Stimulated activated CD8-positive, alpha-beta memory T cell treated with anti-CD3 and anti-CD28 coated beads, Interleukin-2, amount 100 ng/mL, for 48 hours (primary cell): ENCODE measurements at places on chromosomes 2 and 18.

DNA sequence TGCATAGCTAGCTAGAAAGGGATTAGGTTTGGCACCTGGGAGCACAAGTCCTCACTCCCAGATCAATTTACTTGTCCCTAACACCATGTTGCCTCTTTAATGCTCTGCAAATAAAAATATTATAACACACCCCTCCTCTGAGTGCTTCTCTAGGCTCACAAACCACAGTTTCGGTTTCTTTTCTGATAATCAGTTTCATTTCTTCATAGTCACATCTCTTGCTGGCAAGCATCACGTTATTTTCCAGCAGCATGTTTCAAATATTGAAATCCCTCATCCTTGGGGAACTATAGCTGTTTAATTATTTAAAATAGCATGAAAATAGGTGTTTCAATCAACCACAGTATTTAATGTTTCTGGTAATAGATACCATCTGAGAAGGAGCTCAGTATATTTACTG, 13.9 kb upstream of the SMCHD1 start:
- no peak for DNase-seq

GRCh38 chr18:54086046-54086802, 138.2 kb downstream of the MBD2 start:
- DNase-seq: no peak

GRCh38 chr2:54966837-54967236, 83.4 kb downstream of the RTN4 start:
- no peak for DNase-seq

- no peak for DNase-seq
Measured at GRCh38 chr2:234339501-234339900, 157.4 kb downstream of the ARL4C start.

DNA sequence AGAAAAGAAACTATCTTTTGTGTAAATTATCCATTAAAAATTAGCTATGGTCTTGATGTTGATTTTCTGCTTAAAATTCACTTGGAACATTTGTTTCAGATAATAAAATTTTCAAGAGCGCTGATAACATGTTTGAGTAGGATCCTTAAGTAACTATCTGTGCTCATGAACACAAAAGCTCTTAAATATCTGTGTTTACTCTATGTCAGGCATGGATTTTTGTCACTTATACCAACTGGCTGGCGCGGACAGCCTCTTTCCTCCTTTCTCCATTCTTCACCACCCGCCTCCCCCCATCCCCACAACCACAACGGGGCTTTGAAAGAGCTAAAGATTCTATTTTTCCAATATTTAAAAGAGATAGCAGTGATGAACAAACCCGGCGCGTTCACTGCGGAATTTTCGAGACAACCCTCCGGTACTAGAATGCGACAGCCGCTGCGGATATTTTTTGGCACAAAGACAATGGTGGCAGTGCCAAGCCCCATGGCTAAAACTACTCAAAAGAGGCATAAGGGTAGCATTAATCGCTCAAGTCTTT, 181.5 kb downstream of the TCF4 start:
- no peak for DNase-seq

DNA sequence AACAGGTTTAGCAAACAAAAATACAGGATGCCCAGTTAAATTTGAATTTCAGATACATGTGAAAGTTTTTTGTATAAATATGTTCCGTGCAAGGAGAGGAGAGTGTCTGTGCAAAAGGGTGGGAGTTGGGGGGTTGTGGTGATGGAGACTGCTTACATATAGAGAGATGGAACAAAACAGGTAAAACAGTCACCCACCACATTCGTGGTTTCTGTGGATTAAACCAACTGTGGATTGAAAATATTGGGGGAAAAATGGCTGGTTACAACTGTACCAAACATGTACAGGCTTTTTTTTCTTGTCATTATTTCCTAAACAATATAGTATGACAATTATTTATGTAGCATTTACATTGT, 245.7 kb downstream of the TNS1 start:
- DNase-seq: no peak
